Uterus (tissue), 4 donors: ENCODE measurements at places on chromosomes 13 and 19. TPM values are rescaled to one million over a fixed set of nuclear protein-coding genes. Genes with fewer than 3 reads are reported as not detected.
A peak's percentile ranks its signal among the peaks of the same experiment; 100 is the strongest.

DNA sequence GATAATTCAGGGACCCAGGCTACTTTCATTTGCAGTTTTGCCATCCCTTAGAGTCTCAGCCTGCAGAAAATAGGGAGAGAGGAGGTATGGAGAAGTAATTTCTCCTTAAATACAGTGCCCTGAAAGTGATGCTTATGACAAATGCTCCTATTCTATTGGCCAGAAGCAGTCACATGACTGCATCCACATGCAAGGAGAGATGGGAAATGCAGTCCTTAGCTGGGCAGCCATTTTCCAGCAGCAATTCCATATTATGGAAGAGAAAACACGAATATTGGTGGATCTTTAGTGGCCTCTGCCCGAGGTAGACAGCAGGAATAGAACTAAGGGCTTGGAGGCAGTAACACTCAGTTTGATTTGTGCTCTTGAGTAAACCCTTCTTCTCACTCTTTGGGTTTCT is 39.4 kb downstream of the VAV1 start:
- no peaks in the 10 kb centered on the region for H3K27me3 ChIP-seq
- no peak overlapping the region for H3K4me3 ChIP-seq
- DNase-seq = no peak
- no peak overlapping the region for H3K27ac ChIP-seq
- H3K36me3 ChIP-seq = no peaks in the 10 kb centered on the region
- H3K4me1 ChIP-seq = no peaks in the 10 kb centered on the region

DNA sequence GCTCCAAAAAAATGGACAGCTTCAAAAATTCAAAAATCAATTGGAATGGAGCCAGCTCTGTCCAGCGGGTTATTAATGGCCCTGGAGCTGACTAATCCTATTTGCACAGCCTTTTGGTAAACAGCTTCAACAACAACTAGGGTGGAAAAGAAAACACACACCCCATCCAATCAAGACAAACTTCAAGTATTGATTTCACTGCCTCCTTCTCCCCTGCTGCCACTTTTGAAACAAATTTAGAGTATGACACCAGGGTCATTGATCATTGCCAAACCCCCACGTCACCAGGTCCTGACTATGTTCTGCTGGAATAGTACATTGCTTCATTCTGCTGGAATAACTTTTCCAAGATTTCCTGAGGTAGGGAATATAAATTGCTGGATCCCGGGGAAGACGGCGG is 56.8 kb upstream of the GTF3A start:
- H3K27me3 ChIP-seq = no peaks in the 10 kb centered on the region
- no peaks in the 10 kb centered on the region for H3K36me3 ChIP-seq
- H3K4me3 ChIP-seq = no peak overlapping the region

- no peak overlapping the region for H3K27ac ChIP-seq
- H3K4me3 ChIP-seq = no peak overlapping the region
- H3K36me3 ChIP-seq = no peaks in the 10 kb centered on the region
These were observed 150.4 kb upstream of the RXFP2 start for GRCh38 chr13:31588893-31589292.

GRCh38 chr19:14054721-14055120 is 7.2 kb downstream of the PALM3 start:
- H3K4me3 ChIP-seq = no peak overlapping the region
- H3K27me3 ChIP-seq = peaks cover 2% of the 10 kb centered on the region
- no peaks in the 10 kb centered on the region for H3K36me3 ChIP-seq
- DNase-seq = no peak

DNA sequence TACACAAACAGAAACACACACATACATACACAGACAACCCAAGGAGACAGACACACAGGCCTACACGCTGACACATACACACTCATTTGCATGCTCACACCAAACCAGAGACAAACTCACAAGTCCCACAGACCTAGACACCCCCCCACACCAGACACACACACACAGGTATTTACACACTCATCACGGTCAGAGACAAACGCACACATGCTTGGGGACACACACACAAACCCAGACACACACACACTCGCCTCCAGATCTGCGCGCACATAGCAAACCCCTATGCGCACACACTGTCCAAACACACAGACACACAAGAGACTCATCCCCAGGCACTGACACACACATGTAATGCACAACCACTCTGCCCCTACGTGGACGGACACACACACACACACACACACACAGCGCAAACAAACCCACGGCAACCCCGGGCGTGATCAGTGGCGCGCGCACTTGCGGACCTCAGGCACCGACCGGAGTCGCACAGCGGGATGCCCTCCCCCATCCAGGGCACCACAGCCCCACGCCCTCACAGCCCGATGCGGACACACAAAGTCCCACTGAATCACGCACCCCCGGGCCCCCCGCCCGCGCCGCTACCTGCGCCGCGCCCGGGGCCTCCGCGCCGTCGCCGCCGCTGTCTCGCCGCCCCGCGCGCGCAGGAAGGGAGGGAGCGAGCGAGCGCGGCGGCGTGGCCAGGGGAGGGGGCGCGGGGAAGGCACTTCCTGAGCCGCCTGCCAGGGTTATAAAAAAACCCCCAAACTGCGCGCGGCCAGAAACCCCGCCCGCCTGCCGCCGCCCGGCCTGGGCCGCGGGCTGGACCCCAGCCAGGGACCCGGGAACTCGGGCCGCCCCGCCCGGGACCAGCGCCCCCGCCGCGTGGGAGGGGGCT is at the start of gene ADAMTS10:
Gene ADAMTS10 (minus strand): TSS at position 675 of the 895 bp plus-strand sequence. CDS start 5,005 bp downstream, outside the sequence.
- H3K27me3 ChIP-seq = no peaks in the 10 kb centered on the region
- peak within 1 kb of the TSS; percentile 88 for H3K27ac ChIP-seq
- peak; percentile 45 for DNase-seq
- peak within 1 kb of the TSS; percentile 72 for H3K4me3 ChIP-seq
- no peaks in the 10 kb centered on the region for H3K36me3 ChIP-seq
- peaks cover 5% of the 10 kb centered on the region for H3K4me1 ChIP-seq

DNA sequence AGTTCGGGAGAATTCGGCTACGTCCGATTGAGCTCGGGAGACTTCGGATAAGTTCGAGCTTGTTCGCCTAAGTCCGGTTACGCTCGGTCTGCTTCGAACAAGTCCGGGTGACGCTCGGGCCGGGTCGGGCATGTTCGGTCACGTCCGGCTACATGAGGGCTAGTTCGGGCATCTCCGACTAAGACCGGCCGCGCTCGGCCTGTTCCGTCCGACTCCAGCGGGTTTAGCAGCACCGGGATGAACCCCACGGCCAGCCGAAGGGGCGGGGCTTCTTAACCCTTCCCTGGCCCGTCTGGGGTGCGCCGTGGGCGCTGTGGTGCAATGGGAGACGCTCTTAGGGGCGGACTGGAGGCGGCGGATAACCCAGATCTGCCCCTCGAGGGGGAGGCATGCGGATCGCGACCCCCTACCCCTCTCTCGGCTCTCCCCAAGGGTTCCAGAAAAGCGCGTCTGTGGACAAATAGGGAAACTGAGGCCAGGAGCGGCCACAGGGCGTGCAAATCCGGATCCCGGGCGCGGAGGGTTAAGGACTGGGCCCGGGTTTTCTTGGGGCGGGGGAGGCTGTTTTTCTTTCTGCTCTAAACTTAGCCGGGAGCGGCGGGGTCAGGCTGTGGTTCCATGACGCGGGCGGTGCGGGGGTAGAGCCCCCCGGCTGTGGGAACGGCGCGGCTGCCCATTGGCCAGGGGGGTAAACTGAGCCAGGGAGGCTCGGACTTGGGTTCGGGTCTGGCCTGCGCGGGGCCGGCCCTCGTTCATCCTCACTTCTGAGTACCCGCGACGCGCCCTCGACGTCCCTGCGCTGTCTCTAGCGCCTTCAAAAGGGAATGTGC is 1.5 kb downstream of the PDE4C start:
- H3K4me1 ChIP-seq = no peaks in the 10 kb centered on the region
- peaks cover 13% of the 10 kb centered on the region for H3K27me3 ChIP-seq
- H3K4me3 ChIP-seq = peak overlapping the region; percentile 34
- DNase-seq = peak; percentile 99
- no peaks in the 10 kb centered on the region for H3K36me3 ChIP-seq
- H3K27ac ChIP-seq = no peak overlapping the region

GRCh38 chr13:107942030-107942617 is 273.2 kb downstream of the LIG4 start:
- no peaks in the 10 kb centered on the region for H3K27me3 ChIP-seq
- no peaks in the 10 kb centered on the region for H3K36me3 ChIP-seq
- H3K4me3 ChIP-seq = no peak overlapping the region
- H3K4me1 ChIP-seq = no peaks in the 10 kb centered on the region

GRCh38 chr13:88883741-88884140 is 1212.6 kb downstream of the SLITRK5 start:
- DNase-seq = no peak
- no peaks in the 10 kb centered on the region for H3K4me1 ChIP-seq
- H3K27me3 ChIP-seq = no peaks in the 10 kb centered on the region
- H3K36me3 ChIP-seq = no peaks in the 10 kb centered on the region
- no peak overlapping the region for H3K27ac ChIP-seq

DNA sequence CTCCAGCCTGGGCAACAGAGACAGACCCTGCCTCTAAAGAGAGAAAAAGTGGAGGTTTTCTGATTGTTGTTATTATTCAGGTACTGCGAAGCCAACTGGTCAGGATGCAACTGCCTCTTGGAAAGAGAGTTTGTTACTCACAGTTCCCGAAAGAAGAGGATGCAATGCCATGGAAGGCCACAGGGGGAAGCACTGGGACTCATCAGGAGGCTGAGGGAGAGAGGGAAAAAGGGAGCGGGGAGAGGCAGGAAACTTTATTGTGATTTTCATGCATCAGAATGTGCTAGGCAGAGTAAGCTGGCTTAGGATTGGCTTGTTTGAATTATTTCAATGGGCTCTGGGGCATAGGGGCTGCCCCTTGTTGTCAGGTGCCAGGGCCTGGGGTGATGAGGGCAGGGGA is 27.6 kb downstream of the MYO9B start:
- DNase-seq = no peak
- no peak overlapping the region for H3K27ac ChIP-seq
- no peaks in the 10 kb centered on the region for H3K36me3 ChIP-seq
- H3K4me3 ChIP-seq = no peak overlapping the region
- peaks cover 11% of the 10 kb centered on the region for H3K4me1 ChIP-seq

DNA sequence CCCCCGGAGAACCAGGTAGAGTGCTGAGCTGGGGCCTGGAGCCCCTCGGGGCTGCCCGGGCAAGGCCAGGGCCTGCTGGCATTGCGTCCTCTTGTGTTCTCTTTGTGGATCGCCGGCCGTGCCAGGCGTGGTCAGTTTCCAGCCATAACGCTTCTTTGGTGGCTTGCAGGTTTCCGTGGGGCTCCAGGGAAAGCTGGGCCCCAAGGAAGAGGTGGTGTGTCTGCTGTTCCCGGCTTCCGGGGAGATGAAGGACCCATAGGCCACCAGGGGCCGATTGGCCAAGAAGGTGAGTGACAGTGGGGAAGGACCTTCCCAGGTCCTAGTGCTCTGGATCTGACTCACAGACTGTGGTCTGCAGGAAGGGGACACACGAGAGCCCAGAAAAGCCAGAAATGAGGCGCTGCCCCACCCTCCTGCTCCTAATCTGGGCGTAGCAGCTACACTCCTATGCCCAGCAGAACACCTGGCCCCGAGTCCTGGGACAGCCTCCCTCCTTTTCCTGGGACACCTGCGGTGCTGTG is 57.5 kb downstream of the RAB20 start:
- H3K27ac ChIP-seq = no peak overlapping the region
- no peak for DNase-seq
- no peaks in the 10 kb centered on the region for H3K4me1 ChIP-seq

- H3K27ac ChIP-seq = peak overlapping the region; percentile 23
- peaks cover 10% of the 10 kb centered on the region for H3K4me1 ChIP-seq
- no peaks in the 10 kb centered on the region for H3K27me3 ChIP-seq
- no peaks in the 10 kb centered on the region for H3K36me3 ChIP-seq
- no peak for DNase-seq
These were observed 67.1 kb downstream of the LRCH1 start for GRCh38 chr13:46620029-46620428.

GRCh38 chr13:105200181-105200580 is 1335.3 kb downstream of the EFNB2 start:
- H3K36me3 ChIP-seq = no peaks in the 10 kb centered on the region
- no peak overlapping the region for H3K27ac ChIP-seq
- no peaks in the 10 kb centered on the region for H3K4me1 ChIP-seq

DNA sequence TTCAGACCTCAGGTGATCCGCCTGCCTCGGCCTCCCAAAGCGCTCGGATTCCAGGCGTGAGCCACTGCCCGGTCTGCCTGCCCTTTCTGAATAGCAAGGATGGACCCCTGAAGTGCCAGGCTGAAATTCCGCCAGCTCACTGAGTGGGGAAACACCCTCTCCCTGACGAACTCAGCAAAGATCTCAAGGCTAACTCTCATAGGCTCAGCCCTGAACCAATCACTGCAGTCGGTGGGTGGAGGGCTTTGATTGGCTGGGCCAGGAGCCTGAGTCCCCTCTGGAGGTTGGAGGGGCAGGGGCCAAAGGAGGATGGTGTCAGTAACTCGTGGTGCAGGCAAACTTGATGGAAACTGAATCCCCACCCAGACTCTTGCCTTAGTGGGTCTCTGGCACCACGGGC is 11.2 kb upstream of the COMP start:
- no peak overlapping the region for H3K27ac ChIP-seq
- H3K36me3 ChIP-seq = no peaks in the 10 kb centered on the region
- no peak overlapping the region for H3K4me3 ChIP-seq
- no peaks in the 10 kb centered on the region for H3K4me1 ChIP-seq

DNA sequence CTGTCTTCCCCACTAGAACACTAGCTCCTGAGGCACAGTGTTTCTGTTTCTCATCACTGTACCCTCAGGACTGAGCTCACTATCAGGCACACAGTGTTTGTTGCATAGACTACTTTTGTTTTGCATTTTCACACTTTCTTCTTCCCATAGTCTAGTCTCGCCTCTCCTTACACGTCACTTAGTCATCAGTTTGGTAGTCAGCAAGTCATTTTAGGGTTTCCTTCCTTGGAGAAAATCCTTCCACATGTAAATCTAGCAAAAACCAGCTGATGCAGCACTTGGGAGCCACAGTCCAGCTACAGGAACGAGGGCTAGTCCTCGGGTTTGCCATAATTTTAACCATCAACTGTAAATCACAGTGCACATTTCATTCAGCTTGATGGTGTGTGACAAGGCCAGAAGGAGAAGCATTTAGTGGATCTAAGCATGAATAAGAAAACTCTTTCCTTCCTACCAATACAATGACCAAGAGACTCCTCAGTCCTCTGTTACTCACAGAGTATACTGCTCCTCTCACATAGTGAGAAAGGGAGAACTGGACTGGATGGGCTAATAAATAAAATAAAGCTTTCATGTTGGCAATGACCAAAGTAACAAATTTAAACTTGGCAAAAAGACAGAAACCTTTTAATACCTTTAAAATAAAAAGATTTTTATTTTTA is 221.0 kb downstream of the KLF12 start:
- peaks cover 7% of the 10 kb centered on the region for H3K4me1 ChIP-seq
- H3K36me3 ChIP-seq = no peaks in the 10 kb centered on the region
- H3K4me3 ChIP-seq = no peak overlapping the region
- no peak for DNase-seq
- no peak overlapping the region for H3K27ac ChIP-seq
- H3K27me3 ChIP-seq = no peaks in the 10 kb centered on the region

GRCh38 chr13:109669956-109670355 is 116.4 kb downstream of the IRS2 start:
- H3K27me3 ChIP-seq = no peaks in the 10 kb centered on the region
- H3K4me3 ChIP-seq = no peak overlapping the region
- no peak overlapping the region for H3K27ac ChIP-seq
- no peaks in the 10 kb centered on the region for H3K4me1 ChIP-seq

GRCh38 chr13:41562083-41562482 is 104.7 kb downstream of the RGCC start:
- DNase-seq = peak; percentile 78
- H3K4me3 ChIP-seq = no peak overlapping the region
- H3K36me3 ChIP-seq = no peaks in the 10 kb centered on the region
- no peaks in the 10 kb centered on the region for H3K27me3 ChIP-seq

MICU2 gene
- 33.0 TPM for total RNA-seq

ATCAY gene
- total RNA-seq = not detected

C19orf85 gene
- total RNA-seq = not detected

ZNF547 gene
- not detected for total RNA-seq

SIGLECL1 gene
- total RNA-seq = not detected

MYO1F gene
- 9.7 TPM for total RNA-seq
